ENCODE measurements at places on chromosomes 6 and 20.
A peak's percentile ranks its signal among the peaks of the same experiment; 100 is the strongest.

DNA sequence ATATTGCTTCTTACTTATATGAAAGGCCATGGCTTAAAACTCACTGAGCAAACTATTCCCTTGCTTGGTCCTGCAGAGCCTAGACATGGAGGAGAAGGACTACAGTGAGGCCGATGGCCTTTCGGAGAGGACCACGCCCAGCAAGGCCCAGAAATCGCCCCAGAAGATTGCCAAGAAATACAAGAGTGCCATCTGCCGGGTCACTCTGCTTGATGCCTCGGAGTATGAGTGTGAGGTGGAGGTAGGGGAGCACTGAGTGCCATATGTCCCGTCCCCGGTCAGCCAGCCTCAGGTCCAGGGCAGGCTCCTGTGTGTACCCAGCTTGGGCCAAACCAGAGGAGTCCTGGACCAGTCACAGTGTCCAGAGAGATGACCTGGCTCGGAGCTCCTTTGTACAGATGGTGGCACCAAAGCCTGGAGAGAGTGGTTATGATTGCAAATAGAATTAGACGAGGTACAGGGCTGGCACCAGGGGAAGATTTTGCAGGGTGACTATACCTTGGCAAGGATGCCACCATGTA lies 21.0 kb downstream of the EPB41L1 start:
- no peak for DNase-seq

DNA sequence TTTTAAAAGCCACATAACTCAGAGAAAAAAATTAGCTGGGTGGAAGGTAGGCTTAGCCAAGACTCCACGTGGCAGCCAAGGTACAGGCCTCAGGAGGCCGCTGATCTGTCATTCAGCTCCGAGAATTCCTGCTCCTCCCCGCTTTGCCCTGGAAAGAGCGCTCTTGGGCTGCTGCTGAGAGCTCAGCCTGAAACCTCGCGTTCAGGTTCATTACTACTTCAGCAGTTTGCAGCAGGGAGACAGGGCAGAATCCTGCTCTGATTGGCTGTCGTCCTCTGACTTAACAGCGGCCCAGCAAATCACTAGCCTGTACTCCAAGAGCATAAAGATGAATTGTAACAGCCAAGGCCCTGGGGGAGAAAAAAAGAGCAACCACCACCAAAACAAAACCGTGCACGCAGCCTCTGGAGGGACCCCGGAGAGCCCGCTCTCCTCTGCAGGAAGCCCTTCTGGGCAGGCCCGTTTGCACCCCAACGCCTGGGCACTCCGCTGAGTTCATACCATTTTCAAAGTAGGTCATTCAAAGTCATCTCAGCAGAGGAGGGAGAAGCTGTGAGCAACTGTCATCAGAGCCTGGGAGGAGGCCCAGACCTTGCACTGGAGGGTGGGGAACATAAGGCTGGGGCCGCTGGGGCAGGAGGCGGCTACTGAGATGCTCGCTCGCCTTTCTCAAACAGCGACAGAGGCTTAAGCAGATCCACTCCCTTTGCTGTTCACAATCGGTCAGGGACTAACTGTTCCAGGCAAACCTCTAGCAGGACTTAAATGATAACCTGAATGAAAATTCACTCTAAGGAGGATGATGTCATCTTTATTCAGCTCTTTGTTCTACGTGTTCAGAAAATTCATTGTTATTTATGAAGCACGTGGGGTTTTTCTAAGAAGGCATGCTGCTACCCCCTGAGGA lies 42.3 kb upstream of the ATXN1 start:
- DNase-seq: peak; percentile 29

- peak; percentile 65 for DNase-seq
These were observed at the start of gene B3GALT4 for GRCh38 chr6:33276864-33277662. Gene B3GALT4, plus strand, starts transcription at chr6:33277123. Its CDS starts 297 bp downstream, at chr6:33277420.

- no peak for DNase-seq
These were observed 49.8 kb downstream of the MYB start for GRCh38 chr6:135230711-135231468.

DNA sequence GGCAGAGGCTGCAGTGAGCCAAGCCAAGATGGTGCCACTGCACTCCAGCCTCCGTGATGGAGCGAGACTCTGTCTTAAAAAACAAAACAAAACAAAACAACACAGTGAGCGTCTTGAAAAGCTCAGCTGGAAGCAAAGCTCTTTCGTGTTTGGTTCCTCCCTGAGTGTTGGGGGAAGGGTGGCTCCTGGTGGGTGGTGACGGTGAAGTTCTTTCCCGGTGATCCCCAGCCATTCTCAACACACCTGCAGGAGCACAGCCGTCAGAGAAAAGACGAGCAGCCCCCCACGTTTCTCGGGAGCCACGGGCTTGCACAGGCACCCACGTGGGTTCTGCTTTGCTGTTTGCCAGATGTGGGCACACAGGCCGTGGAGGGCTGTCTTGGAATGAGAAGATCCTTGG lies 3.2 kb downstream of the BHLHE23 start:
- no peak for DNase-seq

- no peak for DNase-seq
These were observed at the start of gene CCR6 for GRCh38 chr6:167122827-167123657. Gene CCR6, plus strand, starts transcription at chr6:167123096. Its CDS starts 13,039 bp downstream, at chr6:167136135.

DNA sequence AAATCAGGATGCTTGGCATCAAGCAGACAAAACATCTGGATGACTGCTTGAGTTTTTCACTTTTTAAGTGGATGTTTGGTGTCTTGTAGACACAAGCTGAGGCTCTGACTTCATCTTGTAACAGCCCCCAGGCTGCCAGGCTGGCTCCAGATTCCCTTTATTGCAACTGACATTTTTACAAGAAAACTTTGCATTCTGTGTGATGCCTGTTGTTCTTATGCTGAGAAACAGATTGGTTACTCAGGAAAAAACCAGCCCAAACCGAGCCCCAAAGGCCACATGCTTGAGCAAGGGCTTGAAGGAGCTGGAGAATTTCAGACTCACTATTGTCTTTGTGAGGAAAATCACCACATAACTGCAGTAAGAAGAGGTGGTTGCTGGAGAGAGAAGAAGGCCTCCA lies 98.4 kb upstream of the PREP start:
- no peak for DNase-seq

Data from progenitor cell of endocrine pancreas (in vitro differentiated cells).